ENCODE measurements at places on chromosomes 2 and 18.

DNA sequence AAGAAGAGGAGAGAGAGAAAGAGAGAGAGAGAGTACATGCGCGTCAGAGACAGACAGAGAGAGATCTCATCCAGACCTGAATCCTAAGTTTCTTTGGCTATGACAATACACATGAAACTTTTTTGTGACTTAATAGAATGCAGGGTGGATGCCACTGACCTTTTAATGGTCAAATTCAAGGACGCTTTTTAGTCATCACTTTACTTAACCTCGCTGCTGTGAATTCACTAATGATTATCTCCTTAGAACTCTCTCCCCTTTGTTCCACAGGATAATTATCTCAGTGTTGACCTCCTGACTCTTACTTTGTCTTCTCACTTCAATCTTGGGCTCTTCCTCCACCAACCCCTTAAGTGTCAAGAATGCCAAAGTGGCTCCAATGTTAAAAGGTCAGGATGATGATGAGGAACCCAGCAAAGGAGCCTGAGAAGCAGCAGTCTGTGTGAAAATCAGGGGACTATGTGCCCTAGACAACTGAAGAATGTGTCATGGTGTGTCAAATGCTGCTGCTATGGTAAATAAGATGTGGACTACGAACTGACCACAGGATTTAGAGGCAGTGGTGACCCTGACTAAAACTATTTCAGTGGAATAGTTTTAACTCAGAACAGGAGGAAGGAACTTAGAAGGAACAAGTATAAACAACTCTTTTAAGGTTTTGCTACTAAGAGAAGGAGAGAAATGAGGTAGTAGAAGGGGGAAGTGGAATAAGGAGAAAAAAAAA lies 382.1 kb downstream of the ZEB2 start:
- no peak for DNase-seq

- DNase-seq, result no peak
These were observed 23.3 kb downstream of the RHOB start for GRCh38 chr2:20470211-20470610.

GRCh38 chr2:62409442-62409841 lies 96.6 kb downstream of the TMEM17 start:
- DNase-seq, result no peak

GRCh38 chr2:47295981-47296635 lies 106.8 kb upstream of the MSH2 start:
- no peak for DNase-seq

GRCh38 chr2:386406-387103 lies 98.7 kb upstream of the ALKAL2 start:
- DNase-seq, result no peak

- no peak for DNase-seq
These were observed 51.1 kb downstream of the TNS1 start for GRCh38 chr2:217951521-217952247.

DNA sequence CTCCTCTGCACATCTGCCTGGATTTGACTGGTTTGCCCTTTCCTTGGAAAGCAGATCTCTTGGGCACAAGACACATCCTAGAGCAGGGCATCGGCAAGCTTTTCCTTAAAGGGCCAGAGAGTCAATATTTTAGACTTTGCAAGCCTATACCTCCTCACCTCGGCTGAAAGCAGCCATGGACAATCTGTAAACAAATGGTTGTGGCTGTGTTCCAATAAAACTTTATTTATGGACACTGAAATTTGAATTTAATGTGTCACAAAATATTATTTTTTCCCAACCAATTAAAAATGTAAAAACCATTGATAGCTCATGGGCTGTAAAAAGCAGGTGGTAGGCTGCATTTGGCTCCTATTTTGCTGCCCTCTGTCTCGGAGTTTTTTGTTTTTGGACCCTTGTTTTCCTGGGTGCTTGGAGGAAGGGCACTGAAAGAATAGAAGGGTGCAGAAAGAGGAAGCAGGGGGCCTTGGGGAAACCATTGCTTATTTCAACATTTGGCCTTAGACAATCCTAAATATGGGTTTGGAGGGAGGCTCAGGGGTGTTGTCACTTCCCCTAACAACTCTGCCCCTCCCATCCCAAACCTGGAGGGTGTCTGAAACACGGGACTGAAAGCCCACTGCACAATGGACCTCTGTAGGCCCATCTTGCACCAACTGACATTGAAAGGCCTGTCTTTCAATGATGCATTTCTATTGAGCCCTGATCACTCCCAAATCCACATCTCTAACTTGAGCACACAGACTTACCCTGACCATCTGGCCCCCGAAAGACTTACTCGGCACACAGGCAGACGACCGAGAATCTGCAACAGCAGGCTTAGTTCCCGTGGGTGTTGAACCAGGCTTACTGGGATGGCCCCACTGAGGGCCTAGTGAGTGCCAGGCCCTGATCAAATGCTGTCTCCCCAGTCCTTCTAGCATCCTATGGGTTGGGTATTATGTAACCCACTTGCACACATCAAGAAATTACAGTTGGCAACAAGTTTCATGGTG lies 7.1 kb upstream of the ZFP36L2 start:
- DNase-seq, result no peak

DNA sequence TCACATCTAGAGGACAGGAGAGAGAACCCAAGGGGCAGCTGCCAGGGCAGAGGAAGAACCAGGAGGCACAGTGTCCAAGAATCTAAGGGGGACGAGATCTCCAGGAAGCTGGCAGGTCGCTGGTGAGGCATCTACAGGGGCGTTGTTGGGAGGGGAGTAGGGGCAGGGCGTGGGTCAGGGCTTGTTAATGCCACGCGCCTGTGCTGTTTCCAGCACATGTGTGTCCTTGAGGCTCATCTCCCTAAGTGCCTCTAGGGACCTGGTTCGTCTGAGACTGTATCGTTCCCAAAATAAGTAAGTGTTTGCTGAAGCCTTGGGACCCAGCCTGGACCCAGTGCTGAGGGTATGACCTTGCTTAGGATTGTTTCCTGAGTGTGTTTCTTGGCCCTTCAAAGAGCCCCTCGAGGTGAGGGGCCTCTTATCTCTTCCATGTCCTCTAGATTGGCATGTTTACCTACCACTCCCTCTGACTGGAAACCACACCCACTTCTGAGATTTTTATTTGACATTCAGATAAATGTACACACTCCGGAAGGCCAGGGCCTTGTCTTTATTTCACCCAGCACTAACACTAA lies 22.2 kb downstream of the HK2 start:
- DNase-seq, result no peak

GRCh38 chr2:120279708-120280107 lies 27.1 kb downstream of the RALB start:
- DNase-seq, result no peak

GRCh38 chr2:23445450-23445868 lies 60.5 kb downstream of the KLHL29 start:
- no peak for DNase-seq

DNA sequence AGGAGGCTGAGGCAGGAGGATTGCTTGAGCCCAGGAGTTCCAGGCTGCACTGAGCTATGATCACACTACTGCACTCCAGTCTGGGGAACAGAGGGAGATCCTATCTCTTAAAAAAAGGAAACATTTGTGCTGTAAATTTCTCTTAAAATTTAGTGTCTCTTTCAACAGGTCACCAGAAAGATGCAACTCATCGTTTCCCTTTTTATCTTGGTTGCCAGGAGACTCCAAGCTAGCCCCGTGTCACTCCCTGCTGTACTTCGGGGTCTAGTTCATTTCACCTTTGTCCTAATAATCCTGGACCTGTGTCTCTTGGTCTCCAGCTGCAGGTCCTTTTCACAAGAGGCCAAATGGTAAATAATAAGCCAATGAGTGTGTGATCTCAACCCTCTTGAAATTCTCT lies 7.1 kb downstream of the HS1BP3 start:
- no peak for DNase-seq

All from stimulated activated CD8-positive, alpha-beta memory T cell treated with anti-CD3 and anti-CD28 coated beads, Interleukin-7, amount 100 ng/mL, for 48 hours (primary cell).